ENCODE measurements at places on chromosomes 3 and 15. TPM values are rescaled to one million over a fixed set of nuclear protein-coding genes. Genes with fewer than 3 reads are reported as not detected.

Gene NUP210
- 21.6 TPM for total RNA-seq

Gene MRPS22
- total RNA-seq = 43.0 TPM

DNA sequence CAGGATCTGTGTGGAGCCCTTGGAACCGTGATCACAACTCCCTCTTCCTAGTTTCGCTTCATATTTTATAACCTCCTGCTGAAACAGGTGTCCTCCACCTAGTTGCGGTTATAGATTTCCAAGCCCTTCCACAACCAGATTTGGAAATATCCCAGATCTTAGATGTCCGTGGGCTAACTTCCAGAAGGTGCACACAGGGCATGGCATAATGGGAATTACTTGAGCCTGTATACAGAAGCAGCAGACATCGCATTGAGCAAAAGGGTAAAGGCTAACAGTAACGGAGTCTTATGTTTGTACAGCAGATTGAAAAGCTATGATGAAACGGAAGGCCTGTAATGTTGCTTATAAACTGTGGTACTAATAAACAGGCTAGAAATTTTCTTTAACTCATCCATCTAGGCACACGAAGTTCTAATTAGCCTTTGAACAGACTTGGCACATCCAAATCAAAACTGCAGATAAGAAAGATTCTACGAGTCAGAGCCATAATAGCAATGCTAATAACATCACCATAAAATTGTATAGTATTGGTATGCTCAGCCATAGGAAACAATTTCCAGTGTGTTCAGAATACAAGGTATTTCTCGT, 1.2 kb upstream of the USF3 start:
- no peak for DNase-seq
- H3K27ac ChIP-seq = no peak overlapping the region
- no peak overlapping the region for H3K4me3 ChIP-seq
- H3K27me3 ChIP-seq = no peaks in the 10 kb centered on the region

GRCh38 chr15:45332694-45333093, 45.6 kb downstream of the GATM start:
- H3K4me1 ChIP-seq = peaks cover 5% of the 10 kb centered on the region
- no peak for DNase-seq
- no peaks in the 10 kb centered on the region for H3K27me3 ChIP-seq
- H3K36me3 ChIP-seq = no peaks in the 10 kb centered on the region
- no peak overlapping the region for H3K4me3 ChIP-seq
- H3K27ac ChIP-seq = no peak overlapping the region

DNA sequence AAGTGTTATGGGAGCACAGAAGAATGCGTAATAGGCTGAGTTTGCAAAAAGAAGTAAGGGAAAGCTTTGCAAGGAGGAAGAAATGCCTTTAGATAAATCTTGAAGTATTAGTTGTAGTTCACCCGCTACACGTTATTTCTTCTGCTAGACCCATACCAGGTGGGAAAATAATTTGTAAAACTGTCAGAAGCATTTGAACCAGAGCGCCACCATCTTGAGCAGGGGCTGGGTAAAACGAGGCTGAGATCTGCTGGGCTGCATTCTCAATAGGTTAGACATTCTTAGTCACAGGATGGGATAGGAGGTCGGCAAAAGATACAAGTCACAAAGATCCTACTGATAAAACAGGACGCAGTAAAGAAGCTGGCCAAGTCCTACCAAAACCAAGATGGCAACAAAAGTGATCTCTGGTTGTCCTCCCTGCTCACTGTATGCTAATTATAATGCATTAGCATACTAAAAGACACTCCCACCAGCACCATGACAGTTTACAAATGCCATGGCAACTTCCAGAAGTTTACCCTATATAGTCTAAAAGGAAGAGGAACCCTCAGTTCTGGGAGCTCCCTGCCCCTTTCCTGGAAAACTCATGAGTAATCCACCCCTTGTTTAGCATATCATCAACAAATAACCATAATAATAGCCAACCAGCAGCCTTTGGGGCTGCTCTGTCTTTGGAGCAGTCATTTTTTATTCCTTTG, 50.0 kb upstream of the ZNF280D start:
- DNase-seq = no peak
- H3K36me3 ChIP-seq = no peaks in the 10 kb centered on the region
- H3K4me1 ChIP-seq = no peaks in the 10 kb centered on the region
- no peaks in the 10 kb centered on the region for H3K27me3 ChIP-seq
- no peak overlapping the region for H3K27ac ChIP-seq
- no peak overlapping the region for H3K4me3 ChIP-seq

Gene KATNBL1
- 51.8 TPM for total RNA-seq

DNA sequence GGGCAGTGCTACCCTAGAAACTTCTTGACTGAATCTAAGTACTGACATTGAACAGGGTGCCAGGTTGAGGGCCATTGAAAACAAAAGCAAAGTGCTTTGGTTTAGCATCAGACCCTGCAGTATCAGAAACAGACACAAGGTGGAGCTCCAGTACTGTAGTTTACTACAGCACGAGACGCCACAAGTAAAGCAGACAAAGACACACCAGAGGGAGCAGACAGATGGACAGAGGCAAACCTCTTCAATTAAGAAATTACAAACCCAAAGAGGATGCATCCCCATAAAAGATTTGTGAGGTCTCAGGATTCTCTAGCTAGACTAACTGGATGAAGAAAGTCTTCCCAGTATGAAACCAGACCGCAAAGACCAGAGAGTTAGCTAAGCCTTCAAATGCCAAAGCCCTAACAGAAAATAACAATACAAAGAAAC, 16.6 kb downstream of the TOP2B start:
- no peak for DNase-seq
- H3K36me3 ChIP-seq = peaks cover 44% of the 10 kb centered on the region
- no peaks in the 10 kb centered on the region for H3K27me3 ChIP-seq
- peaks cover 15% of the 10 kb centered on the region for H3K4me1 ChIP-seq

GRCh38 chr3:171342783-171343420, 117.3 kb downstream of the TNIK start:
- DNase-seq = no peak
- H3K4me3 ChIP-seq = no peak overlapping the region
- peaks cover 7% of the 10 kb centered on the region for H3K36me3 ChIP-seq
- peaks cover 20% of the 10 kb centered on the region for H3K4me1 ChIP-seq
- H3K27me3 ChIP-seq = no peaks in the 10 kb centered on the region

DNA sequence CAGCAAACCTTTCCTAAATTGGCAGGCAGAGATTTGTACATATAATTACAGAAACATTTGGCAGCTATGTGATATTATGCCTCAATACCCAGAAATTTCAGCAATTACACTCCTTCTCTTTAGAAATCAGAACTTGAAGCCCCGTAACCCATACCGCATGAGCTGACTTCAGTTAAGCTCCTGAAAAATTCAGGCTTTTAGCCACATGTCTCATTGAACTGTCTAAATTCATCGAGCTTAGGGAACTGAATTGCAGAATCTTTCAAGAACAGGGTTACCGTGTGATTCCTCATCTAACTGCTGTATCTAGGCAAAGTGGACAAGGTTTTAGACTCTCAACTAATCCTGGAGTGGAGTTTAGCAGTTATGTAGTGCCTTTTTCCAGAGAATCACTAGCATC, 333.0 kb downstream of the EPHA3 start:
- no peak overlapping the region for H3K27ac ChIP-seq
- H3K4me1 ChIP-seq = peaks cover 4% of the 10 kb centered on the region
- H3K4me3 ChIP-seq = no peak overlapping the region

DNA sequence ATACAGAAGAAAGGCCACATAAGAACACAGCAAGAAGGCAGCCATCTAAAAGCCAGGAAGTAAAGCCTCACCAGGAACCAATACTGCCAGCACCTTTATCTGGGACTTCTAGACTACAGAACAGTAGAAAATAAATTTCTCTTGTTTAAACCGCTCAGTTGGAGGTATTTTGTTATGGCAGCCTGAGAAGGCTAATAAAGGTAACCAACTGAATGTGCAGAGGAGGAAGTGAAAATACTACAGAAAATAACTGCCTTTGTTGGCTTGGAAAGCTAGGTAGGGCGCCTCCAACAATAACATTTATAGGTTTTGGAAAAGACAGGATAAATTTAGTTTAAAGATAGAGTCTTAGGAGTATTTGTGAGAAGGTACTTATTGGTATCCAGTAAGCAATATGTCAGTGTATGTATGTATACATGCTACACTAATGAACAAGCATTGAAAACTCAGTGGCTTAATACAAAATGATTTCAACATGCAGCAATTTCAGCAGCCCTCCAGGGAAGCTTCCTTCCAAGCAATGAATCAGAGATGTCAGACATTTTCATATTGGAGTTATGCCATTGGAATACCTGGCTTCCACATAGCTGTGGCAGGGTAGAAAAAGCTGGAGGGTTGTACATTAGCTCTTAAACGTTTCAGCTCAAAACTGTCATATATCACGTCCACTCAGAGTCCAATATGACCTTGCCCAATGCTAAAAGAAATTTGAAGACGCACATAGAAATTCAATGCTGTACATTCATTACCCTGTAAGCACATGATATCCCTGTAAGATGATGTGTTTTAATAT, 48.9 kb downstream of the ZBBX start:
- no peak overlapping the region for H3K27ac ChIP-seq
- H3K27me3 ChIP-seq = peaks cover 5% of the 10 kb centered on the region
- DNase-seq = no peak

DNA sequence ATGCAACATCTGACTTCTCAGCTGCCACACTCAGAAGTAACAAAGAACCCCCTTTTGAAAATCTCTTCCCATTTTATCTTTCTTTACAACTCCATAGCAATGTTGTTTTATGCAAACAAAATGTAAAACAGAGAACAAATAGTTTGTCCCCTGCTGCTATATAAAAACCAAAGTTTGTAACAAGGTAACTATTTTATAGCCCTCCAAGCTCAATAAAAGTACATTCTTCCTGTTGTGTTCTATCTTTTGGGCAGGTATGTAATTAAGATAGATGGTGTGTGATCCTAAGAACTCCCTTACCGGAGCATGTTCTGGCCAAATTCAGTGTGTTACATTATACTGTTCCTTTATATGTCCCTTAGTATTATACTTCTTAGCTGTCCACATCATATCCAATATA, 12.6 kb upstream of the CGNL1 start:
- H3K4me3 ChIP-seq = no peak overlapping the region
- no peaks in the 10 kb centered on the region for H3K36me3 ChIP-seq
- no peak for DNase-seq
- peaks cover 14% of the 10 kb centered on the region for H3K4me1 ChIP-seq
- no peaks in the 10 kb centered on the region for H3K27me3 ChIP-seq

All from type B pancreatic cell (in vitro differentiated cells).